Neural progenitor cell (in vitro differentiated cells): ENCODE measurements at places on chromosomes 7 and 10.

DNA sequence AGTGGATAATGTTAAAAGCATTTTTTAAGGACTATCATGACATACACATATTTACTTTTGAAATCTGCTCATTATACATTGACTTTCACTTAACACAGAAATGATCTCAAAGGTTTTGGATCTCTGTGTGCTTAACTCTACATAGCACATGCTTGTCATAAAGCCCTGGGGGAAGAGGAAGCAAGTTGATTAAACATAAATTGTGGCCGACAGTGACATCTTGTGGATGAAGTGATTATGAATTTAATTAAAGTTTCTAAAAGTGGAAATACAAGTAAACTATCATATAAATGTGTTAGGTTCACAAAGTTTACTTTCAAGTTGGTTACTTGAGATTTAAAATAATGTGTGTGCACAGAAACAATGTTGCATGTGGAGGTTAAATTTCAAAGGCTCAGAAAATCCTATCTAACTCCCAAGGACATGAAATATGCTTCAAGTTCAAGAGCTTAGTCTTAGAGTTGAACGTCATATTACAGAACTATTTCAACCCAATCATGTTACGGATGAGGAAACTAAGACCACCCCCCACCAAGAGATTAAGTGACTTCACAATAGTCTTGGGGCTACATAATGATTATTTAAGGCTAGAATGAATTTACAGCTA, 1247.8 kb downstream of the GATA3 start:
- peak; percentile 55 for DNase-seq

DNA sequence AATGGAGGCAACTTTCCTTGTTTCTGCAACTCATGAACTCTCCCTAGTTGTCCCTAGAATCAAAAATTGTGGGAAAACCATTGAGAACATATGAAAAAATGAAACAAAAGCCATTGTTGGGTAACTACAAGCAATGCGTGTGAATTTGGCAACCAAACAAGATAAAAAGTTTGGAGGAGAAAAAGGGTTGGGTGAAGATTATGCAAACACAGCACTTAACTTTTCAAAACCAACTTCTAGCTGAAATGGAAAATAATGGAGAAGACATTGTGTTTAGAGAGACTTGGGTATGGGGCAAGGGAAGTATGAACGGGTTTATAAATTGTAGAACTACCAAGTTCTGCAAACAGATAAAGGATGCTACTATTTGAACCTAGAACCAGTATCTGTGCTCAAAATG, 89.0 kb upstream of the SVIL start:
- no peak for DNase-seq

DNA sequence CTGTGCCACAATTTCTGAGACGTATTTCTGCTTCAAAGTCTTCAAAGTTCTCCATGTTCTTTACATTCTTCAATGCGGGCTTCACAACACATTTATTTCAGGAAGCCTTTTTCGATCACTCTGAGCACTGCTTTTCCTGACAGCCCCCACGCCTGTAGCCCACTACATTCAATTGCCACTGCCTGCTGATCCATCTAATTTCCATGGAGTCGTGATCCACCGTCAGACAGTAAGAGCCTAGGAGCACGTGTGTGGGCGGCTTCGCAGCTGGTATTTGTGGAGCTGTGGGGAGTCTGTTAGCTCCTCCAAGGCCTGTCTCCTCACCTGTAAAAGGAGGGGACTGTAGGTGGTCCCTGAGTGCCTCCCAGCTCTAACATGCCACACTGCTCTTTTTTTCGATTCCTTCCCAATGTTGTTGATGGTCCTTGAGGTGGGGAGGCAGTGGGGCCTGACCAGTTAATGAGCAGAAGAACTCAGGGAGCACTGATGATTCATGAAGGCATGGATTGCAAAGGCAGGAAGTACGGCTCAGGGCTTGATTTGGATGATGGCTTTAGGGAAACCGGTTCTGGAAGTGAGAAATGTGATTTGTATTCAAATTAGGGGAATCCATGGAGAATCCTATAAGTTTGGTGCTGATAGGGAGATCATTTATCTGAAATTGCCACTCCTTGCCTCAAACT, 401.1 kb upstream of the PODXL start:
- DNase-seq = no peak

- DNase-seq = no peak
These were observed 18.7 kb upstream of the ARID5B start for GRCh38 chr10:61882621-61883370.

DNA sequence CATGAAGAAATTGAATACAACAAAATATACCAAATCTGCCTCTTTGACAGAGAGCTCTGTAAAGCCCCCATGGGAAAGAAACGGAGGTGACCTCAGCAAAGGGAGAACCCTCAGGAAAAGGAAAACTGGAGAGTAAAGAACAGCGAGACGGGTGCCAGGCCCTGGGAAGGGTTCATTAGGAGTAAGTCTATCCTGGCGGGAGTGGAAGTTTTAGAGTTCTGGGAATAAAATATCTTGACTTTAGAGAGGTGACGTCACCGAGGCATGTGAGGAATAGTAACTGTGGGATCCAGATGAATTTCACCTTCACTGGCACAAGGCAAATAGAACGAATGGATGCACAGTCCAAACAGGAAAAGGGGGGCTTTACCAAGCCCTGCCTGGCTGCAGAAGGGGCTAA, 362.8 kb upstream of the IGFBP3 start:
- DNase-seq = no peak

GRCh38 chr10:132141526-132142395, 45.0 kb upstream of the DPYSL4 start:
- no peak for DNase-seq

- peak; percentile 97 for DNase-seq
These were observed 58.9 kb downstream of the CALML3 start for GRCh38 chr10:5583525-5584175.

DNA sequence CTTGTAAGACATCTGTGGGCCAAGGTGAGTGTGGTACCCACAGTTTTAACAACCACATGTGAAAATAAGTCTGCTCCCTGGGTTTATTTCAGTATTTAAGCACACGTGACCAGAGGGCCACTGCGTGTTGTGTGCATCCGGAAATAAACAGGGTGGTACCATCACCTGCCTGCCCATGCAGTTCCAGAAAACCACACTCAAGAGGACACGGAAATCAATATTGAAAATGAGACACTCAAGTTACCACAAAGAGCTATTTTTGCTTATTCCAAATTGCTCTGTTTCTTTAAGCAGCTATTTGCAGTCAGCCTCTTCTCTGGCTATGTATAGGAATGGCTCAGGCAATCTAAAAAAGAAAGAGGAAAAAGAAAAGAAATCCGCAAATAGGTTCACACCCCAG, 71.8 kb upstream of the LOXL4 start:
- no peak for DNase-seq

DNA sequence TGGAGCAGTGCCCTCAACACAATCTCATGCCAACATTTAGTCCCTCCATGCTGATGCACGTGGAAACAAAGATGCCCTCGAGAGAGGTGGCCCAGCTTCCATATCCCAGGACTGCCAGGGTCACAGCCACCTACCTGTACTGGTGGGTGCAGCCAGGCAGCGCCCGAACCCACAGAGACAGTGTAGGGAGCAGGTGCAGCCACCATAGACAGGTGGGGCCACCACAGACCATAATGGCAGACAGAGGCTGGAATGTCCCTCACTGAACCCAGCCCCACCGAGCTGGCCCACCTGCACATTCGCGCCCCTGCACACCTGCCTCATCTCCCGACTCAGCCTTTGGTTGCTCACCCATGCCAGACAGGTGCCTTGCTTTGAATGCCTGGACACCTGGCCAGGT, 18.3 kb upstream of the CPXM2 start:
- DNase-seq = no peak

DNA sequence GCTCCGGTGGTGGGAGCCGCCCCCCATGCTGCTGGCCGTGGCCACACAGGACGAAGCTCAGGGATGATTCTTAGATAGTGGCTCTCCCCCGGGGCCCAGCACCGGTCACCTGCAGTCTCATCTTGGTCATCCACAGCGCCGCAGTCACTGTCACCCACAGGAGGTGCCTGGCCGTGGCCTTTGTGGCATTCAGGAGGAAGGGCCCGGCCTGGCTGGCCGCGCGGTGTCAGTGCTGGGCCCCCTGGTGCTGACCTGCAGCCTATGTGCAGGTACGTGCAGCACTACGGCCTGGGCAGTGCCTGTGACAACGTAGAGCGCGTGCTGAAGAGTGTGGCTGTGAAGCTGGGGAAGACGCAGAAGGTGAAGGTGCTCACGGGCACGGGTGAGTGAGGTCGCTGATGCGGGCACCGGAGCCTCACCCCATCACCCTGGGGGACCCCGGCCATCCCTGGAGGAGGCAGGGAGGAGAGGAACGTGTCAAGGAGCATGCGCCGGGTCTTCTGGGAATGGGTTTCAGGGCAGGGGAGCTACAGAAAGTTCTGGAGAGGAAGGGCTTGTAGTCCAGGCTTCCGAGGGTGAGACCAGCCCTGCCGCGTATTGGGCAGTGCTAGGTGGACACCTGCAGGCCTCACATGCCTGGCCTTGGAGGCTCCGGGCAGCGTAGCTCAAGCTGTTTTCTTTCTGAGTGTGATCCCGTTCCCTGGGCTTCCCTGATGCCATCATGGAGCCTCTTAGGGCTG, 5.0 kb downstream of the SPRN start:
- no peak for DNase-seq

GRCh38 chr7:137873979-137874777, 27.4 kb upstream of the DGKI start:
- no peak for DNase-seq

- DNase-seq = no peak
These were observed 202.7 kb downstream of the POM121L12 start for GRCh38 chr7:53238021-53238605.

GRCh38 chr10:99700649-99701048, 31.3 kb downstream of the COX15 start:
- DNase-seq = no peak

DNA sequence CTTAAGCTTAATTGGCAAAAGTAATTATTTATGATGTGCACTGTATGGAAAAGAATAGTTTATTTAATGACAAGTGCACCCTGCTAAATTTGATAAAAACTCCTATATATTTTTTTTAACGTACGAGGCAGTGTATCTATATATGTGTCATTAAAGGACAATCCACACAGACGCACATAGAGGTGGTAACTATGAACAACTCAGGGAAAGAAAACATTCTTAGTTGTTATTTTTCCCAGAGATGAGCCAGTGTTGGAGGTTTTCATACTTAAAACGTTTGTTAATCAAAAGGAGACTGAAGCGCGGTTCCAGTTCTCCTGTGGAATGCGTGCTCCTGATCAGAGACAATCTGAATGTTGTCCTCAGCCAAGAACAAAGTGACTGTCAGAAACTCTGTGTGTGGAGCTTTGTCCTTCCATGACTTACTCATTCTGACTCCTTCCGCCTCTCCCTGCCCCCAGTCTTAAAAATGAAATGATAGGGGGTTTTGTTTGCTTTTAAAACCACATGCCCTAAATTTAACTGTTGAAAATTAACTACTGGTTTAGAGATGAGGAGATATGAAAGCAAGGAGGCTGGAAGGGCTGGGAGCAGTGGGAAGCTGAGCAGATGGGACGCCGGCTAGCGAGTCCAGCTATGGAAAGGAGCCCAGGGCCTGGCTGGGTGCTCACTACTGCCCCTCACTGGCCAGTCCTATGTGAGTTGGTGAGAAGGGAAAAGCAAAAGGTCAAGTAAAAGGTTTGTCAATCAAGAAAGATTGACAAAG, 99.6 kb downstream of the SVIL start:
- peak; percentile 70 for DNase-seq

DNA sequence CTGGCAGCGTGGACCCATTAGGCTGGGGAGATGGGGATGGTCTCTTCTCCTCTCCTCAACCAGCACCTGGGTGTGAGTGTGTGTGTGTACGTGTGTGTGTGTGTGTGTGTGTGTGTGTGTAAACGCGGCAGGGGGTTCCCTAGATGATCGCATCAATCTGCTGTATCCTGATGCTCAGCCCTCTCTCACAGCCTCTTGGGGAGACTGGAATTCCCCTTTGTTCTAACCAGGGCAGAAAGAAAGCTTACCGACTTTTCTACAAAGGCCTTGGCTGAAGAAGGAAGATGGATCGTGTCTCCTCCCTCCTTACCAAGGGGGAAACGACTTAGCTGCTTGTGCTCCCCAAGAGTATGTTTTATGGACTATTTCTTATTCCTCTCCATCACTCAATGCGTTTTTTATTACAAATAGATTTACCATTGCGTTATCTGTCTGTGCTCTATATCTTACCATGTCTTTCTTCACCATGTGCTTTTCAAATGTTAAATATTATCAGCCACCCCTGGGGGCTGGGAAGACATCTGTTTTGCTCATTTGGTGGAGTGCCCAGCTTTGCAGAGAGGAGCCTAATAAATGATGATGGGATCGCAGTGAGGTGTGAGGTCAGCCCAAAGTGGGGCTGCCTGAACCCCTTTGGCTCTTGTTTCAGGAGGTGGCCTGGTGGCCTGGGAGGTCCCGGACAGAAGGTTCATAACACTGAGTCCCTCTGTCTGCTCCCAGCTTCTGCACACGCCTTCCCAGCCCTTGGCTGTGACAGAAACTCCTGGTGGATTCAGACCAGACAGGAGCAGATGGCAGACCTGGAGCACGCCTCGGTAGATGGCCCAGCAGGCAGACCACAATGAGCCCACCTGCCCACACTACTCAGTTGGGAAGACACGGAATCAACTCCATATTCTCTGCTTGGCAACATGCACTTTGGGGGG, 262.0 kb downstream of the PRPF18 start:
- DNase-seq = no peak

DNA sequence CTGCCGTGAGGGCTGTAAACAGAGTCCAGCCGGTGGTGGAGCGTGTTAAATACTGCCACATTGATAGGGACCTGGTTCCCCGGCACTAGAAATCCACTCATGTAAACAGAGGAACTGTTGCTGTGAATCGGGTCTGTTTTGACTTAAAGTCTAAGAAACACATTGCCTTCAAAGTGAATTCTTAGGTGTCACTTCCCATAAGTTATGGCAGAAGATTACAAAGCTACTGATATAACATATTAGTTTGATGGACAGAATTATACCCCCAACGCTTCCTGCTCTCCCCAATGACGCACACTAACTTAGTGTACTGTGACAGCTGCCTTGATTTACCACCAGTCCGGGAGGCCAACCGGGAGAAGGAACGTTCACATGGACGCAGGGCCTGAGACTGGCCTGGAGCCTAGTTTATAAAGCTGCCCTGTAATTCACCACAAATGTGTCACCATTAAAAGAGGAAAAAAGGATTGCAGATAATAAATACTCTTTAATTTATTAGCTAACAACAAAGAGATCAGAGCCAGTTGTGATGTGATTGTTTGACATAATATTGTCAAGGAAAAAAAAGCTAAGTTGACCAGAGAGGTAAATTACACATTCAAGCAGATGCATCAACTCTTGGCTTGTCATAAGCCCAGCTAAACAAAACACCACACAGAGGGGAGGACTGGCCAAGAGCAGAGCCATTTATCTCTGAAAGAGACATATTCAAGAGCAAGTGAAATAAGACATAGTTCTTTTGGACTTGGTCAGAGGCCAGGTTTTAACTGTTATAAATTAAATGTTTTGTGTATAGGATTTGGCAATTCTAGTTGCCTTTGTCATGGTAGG, 820.6 kb downstream of the LRMDA start:
- no peak for DNase-seq

- DNase-seq = no peak
These were observed 202.1 kb downstream of the PRPF18 start for GRCh38 chr10:13788711-13789447.

GRCh38 chr7:118878336-118878735, 653.8 kb downstream of the ANKRD7 start:
- no peak for DNase-seq
